ENCODE measurements at places on chromosomes 16 and 17.
A peak's percentile ranks its signal among the peaks of the same experiment; 100 is the strongest.

DNA sequence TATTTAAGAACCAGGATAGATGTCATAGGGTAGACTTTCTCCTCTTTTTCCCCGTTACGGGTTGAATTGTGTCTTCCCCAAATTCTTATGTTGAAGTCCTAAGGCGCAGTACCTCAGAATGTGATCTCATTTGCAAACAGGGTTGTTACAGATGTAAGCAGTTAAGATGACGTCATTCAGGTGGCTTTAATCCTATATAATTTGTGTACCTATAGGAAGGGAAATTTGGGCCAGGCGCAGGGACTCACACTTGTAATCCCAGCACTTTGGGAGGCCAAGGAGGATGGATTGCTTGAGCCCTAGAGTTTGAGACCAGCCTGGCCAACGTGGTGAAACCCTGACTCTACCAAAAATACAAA, 99.5 kb upstream of the DHX40 start:
- no peak for DNase-seq

- peak; percentile 45 for DNase-seq
These were observed 23.3 kb downstream of the PHF12 start for GRCh38 chr17:28928061-28928460.

- DNase-seq = no peak
These were observed 154.4 kb downstream of the CLEC16A start for GRCh38 chr16:11098601-11099390.

DNA sequence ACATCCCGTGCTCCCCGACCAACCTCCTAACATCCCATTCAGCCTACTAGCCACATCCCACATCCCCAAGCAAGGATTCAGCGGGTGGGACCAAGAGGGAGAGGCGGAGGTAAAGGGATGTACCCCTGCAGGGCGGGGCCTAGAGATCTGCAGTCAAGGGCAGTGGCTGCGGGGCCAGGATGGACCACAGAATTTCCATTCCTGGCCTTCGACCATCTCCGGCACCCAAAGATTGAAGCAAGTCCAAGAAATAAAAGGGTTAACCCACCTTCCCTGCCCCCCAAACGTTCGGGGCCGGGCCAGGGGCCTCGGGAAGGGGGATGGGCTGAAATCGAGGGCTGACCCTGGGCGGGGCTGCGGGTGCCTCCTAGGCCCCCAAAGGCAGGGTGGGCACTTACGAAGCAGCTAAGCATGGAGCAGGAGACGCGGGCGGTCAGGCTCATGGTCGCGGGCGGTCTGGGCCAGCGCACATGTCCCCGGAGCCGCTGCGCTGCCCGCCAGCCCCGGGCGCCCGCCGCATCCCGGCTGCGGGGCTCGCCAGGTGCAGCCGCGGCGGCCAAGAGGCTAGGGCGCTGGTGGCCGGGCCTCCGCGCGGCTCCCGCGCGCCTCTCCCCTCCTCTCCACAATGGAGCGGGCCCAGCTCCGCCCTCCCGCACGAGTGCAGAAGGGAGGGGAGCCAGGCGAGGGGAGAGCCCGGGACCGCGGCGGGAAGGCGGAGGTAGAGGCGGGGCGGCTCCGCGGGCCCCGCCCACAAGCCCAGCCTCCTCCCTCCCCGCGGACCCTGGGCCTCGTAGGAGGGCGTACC, at the start of gene MTMR4:
MTMR4 (minus strand) TSS at position 674 of the 805 bp plus-strand sequence; CDS start at position 443, 231 bp downstream.
- DNase-seq = peak; percentile 76

DNA sequence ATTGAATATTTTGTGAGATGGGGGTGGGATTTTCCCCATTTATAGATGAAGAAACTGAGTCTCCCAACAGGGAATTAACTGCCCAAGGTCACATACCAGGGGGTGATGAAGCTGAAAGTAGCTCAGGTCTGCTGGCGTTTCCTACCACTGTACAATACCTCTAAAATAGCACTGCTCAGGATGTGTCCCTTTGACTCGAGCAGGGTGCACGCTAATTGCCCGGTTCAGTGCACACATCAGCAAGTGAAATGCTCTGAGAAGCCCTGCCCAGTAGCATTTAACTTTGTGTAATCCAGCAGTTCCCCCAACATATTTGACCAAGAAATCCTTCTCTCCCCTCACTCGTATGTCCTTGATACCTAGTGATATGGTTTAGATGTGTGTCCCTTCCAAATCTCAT, 50.1 kb upstream of the DDX52 start:
- DNase-seq = no peak

- no peak for DNase-seq
These were observed 94.3 kb upstream of the ASIC2 start for GRCh38 chr17:33387406-33387805.

DNA sequence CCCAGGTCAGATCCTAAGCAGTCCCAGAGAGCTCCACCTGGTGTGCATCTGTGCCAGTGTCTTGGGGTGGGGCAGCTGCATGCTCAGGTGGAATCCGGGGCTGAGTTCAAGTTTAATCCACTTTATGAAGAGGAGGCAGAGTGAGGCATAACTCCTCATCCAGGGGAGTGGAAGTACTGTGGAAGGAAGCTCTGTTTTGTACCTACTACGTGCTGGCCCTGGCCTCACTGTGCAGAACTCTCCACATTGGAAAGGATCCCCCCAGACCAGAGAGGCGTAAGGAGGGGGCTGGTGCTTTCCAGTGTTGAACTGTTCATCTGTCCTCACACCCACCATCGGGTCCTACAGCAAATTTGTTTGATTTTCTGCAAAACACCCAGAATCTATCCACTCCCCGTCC, 78.0 kb downstream of the ABCC6 start:
- no peak for DNase-seq

DNA sequence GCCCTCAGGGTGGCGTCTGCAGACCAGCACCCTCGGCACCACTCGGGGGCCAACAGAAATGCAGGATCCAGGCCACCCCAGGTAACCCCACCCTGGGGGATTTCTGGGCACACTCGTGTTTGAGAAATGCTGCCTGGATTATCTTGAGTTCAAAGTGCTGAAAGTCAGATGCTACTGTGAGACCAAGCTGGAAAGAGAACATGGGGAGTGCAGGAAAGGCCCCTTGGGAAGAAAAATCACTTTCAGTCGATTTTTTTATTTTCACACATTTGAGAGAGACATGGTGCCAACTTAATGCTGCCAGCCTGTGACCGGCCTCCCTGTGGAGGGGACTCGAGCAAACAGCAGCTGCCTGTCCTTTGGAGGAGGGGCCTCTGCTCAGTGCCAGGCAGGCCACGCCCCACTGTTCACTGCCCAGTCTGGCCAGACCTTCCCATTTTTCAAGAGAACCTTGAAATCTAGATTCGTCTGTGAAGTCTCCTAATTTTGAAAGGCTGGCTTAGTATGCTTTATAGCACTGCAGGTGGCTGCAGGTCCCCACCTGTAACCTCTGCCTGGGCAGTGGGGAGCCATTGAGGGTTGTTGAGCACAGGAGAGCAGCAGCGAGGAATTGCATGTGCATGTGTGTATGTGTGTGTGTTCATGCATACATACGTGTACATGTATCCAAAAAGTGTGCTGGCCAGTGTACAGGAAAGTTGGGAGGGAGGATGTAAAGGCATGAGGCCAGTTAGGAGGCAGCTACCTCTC, 70.7 kb upstream of the PLCG2 start:
- DNase-seq = no peak

- DNase-seq = no peak
These were observed 11.2 kb downstream of the CBFB start for GRCh38 chr16:67040166-67040565.

DNA sequence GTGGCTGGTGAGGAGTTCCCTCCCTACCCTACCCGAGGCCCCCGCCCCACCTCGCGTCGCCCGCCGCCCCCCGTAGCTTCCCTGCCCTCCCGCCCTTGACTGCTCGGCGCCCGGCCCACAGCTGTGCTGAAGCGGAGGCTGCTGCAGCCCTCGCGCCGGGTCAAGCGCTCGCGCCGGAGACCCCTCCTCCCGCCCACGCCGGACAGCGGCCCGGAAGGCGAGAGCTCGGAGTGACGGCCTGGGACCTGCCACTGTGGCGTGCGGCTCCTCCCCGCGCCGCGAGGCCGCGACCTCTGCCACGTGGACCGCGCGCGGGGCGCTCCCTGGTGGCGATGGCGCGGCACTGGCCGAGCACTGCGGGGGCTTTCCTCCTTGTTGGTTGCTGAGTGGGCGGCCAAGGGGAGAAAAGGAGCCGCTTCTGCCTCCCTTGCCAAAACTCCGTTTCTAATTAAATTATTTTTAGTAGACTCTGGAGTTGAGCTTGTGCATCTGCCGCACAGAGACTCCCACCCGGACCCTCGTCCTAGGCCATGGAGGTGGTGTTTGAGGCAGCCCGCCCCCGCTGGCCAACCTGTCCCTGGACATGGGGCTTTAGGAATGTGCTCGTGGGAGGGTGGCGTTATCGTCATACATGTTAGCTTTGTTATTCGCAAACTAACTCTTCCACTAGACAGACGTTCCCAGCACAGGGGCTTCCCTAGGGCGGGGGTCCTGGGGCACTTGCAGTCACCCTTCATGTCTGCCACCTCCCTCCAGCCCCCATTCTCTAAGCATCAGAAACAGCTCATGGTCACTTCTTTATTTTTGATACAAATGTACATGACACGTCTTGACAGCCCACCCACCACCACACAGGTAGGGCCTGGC, 4.4 kb downstream of the TP53I13 start:
- DNase-seq = peak; percentile 51

- DNase-seq = no peak
These were observed 6.8 kb downstream of the FBXO47 start for GRCh38 chr17:38960402-38960801.

- DNase-seq = no peak
These were observed 24.5 kb downstream of the NPLOC4 start for GRCh38 chr17:81612172-81612970.

GRCh38 chr16:58515871-58516767, 802 bp downstream of the SETD6 start:
- DNase-seq = peak; percentile 33

GRCh38 chr17:76948301-76948700, 80.1 kb downstream of the MGAT5B start:
- DNase-seq = no peak

GRCh38 chr17:50259477-50260324, 14.6 kb upstream of the TMEM92 start:
- no peak for DNase-seq

- no peak for DNase-seq
These were observed 19.6 kb upstream of the APPBP2 start for GRCh38 chr17:60545465-60546191.

DNA sequence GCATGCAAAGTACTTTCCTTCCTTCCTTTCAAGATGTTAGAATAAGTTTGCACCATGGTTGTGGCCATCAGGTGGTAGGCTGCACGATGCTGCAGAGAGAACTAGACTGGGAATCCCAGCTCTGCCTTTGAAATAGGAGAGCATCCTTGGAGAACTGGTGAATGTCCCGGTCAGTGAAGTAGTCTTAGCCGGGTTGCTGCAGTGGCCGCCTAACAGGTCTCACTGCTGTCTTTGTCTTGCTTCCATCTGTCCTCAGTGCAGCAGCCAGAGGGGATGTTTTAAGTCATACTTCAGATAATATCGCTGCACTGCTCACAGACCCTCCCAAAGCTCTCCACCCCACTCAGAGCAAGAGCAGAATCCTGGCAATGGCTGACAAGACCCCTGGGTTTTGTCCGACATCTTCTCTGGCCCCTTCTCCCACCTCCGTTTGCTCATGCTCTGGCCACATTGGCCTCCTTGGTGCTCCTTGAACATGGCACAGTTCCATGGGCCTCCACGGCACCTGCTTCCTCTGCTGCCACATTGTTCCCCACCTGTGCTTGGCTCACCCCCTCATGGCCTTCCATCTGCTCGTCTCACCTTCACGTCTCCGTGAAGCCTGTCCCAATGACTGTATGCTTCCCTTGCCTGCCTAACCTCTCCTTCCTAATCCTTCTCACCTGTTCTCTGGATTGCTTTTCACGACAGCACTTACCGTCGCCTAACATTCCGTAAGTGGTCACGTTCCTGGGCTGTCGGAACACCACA, 439.8 kb downstream of the UTP18 start:
- no peak for DNase-seq

- DNase-seq = no peak
These were observed 33.4 kb downstream of the BRD7 start for GRCh38 chr16:50335196-50335958.

DNA sequence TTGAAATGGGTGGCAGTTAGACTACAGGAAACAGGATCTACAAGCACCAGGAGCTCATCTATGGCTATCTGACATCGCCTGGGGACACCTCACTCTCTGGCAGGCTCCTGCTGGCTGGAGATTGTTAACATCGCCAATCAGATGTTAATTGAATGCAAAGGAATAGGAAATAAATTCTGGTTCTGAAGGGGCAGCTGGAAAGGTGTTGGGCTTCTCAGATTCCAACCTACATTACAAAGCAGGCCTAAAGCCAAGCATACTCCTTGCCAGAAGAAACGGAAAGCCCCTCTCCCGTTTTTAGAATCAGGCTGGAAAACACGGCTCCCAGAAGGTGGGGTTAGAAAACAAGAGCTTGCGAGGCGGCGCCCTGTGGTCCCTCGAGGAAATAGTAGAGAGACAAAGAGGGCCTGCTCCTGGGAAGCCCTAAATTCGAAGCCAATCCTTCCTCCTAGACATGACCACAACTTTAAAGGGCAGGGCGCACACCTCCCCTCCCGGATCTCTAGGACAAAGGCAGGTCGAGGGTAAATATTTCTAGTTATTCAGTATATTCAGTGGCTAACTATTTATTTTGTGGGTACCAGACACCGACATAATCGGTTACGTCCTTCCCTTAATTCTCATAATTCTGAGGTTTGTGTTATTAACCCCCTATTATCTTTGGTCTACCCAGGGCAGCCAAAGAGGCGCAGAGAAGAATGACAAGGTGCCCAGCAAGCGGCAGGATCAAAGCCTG, 763 bp upstream of the TOM1L1 start:
- no peak for DNase-seq

- DNase-seq = no peak
These were observed 175.8 kb downstream of the NPIPB11 start for GRCh38 chr16:29230671-29231096.

DNA sequence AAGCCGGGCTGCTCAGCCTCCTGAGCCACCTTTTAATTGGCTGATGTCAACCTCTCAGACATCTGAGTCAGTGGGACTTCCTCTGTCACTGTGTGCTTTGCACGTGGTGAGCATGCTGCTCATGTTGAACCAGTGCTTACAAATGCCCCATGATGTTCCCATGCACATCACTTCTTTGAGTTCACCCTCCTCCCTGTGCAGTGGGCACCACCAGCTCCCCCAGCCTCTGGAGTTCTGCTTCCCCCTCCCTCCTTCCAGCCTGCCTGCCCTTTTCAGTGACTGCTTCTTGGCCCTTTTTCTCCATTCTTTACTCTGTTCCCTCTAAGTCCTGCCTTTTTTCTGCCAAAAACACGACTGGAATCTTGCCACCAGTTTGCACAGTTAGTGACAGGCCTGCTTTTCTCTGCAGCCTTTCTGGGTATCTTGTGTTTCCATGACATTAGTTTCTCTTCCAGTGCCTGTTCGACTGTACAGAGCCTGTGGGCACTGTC, 41.6 kb downstream of the USP10 start:
- DNase-seq = peak; percentile 16
